ENCODE measurements at places on chromosomes 7 and 10.
A peak's percentile ranks its signal among the peaks of the same experiment; 100 is the strongest.

DNA sequence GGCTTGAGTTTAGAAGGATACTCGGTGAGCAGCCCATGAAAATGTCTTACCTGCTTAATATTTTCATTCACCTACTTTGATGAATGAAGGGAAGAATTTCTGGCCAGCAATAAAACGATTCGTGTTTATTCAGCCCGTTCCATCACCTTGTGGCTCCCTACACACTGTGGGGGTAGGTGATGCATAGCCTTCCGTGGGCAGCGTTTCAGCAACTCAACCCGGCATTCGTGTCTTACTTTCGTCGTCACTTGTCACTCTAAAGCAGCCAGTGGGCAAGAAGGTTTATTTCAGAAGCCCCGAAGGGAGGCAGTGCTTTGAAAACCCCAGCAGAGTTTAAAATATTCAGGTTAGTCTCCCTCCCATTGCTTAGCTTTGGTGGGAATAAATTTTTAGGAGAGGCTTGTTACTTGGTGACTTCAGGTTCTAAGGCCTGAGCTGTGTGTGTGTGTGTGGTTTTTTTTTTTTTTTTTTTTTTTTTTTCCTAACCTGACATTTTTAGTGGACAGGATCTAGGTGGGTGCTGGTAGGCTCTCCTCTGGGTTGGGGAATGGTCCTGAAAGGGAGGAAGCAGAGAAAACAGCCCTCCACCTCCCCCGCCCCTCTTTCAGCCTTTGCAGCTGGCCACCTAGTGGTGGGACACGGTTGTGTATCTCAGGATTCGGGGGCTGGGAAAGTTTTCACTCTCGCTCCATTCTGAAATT is 1.8 kb downstream of the GRK5 start:
- DNase-seq, result no peak

- no peak for DNase-seq
These were observed 115.5 kb upstream of the ZNF438 start for GRCh38 chr10:31147210-31147608.

- DNase-seq, result no peak
These were observed 324.8 kb downstream of the SFMBT2 start for GRCh38 chr10:7085913-7086589.

DNA sequence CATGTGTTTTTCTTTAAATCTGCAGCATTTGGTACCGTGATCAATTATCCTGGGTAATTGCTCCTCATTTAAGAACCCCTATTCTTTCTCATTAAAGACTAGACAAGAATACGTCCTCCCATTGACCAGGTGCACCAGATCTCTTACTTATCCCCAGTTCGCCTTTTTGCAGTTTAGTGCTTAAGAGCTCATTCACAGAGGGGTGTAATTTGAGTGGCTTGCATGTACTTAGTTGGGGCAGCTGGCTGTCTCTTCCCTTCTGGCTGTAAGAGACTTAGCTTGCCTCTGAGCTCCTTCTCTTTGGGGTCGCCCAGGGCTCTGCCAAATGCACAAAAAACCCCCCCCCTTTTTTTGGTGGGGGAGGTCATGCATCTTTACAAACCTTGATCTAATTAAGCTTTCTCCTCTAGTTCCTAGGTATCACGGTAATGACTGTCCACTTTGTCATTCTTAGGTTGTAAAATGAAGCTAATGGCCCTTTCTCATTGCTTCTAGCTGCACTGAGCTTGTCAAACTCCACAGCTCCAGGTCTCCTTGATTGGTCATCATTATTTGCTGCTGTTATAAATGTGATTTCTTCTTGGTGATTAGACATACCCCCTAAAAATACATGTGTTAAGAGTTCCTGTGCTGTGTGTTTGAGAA is 26.3 kb downstream of the GAD2 start:
- DNase-seq, result no peak

DNA sequence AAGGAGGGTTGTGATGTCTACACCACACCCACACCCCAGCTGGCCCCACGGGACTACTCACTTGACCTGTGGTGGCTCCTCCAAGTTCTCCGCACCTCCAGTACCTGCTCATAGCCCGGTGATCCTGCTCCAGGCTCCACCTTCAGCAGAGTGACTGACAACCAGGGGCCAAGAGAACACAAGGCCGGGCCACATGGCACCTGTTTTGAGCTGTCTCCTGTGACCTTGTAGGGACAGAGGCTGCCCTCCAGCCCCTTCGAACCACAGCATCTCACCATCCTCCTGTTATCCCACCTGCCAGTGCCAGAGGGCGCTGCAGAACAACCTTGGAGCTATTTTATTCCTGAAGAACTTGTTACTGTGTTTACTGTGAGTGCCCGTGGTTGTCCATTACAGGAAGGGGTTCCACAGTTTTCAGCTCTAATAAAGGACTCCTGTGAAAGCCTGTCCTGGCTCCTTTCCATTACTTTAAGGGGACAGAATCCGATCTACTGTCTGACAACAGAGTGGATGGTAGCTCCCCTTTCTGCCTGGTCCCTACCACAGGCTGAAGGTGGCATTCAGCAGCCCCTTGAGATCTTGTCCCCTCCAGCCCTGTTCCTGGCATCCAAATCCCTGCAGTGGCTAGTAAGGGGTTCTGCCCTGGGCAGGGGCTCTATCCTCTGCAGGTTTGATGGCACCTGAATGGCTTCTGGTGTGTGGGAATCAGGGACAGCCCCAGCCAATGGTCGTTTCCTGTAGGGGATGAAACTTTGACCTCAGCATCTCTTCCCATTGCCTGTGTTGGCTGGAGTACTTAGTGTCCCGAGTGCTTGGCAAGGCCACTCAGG is 50.8 kb downstream of the C10orf120 start:
- DNase-seq, result peak; percentile 59

DNA sequence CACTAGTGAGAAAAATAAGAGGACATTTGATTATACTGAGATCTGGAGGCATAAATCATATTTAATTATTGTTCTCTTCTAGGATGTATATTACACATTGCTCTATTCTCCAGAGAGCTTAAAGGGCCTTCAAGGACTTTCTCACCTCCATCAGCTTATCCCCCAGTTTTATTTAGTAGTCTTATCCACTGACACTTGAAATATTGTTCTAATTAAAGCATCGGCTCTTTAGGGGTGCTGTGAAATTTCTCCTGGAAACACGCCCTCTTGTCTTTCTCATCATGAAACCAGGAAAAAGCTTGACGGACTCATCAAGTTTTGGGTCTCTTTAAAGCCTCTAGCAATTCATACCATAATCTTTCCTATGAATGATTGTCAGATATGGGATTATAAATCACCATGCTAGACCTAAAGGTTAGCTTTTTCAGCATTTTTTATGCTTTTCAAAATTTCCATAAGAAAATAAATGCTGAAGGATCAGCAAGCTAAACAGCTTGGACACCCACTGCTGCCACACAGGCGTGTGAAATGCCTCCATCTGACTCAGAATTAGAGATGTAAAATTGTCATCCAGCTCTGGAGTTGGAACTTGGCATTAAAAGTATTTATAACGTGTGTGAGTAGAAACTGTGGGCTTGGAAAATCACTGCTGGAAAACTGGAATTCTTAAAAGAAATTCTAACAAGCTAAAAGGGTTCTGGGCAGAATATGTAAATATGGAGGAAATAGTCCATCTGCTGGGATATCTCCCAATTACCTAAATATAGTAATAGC is 216.3 kb downstream of the CHRM2 start:
- DNase-seq, result no peak

GRCh38 chr7:116252249-116252648 is 41.9 kb downstream of the TES start:
- no peak for DNase-seq

- no peak for DNase-seq
These were observed 119.2 kb downstream of the TMEM178B start for GRCh38 chr7:141193066-141193465.

DNA sequence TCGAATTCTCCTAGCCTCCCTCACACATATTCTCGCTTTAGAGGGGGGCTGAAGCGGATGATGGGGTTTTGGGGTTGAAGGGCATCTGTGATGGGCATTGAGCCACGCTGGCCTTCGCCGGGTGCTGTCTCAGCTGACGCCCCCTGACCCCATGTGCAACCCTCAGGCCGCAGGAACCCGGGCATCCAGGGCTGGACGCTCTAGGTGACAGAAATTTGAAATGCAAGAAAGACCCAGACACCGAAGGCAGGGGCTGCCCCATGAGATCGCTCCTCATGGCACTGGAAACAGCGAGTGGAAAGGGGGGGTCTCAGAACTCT is 664 bp upstream of the C10orf88 start:
- DNase-seq, result no peak

Measured in NT2/D1 (cell line).